ENCODE measurements at places on chromosomes 5 and 9. TPM values are rescaled to one million over a fixed set of nuclear protein-coding genes. Genes with fewer than 3 reads are reported as not detected.

The GPR151 gene
- total RNA-seq, result not detected

The NPR3 gene
- 0.13 TPM for total RNA-seq

The DOLK gene
- 24.0 TPM for total RNA-seq

The SLC45A2 gene
- not detected for total RNA-seq

The MTMR12 gene
- 58.5 TPM for total RNA-seq

The SPINK9 gene
- not detected for total RNA-seq

The ADAMTS2 gene
- total RNA-seq, result 0.88 TPM

The ROPN1L gene
- 1.6 TPM for total RNA-seq

The DPM2 gene
- 6.2 TPM for total RNA-seq

Measured in bladder microvascular endothelial cell (primary cell).